ENCODE measurements at places on chromosomes 3 and 15.

- no peak for DNase-seq
Measured at GRCh38 chr15:89654301-89654761, 936 bp downstream of the KIF7 start.

GRCh38 chr3:135967867-135968266 lies 2.3 kb downstream of the PPP2R3A start:
- no peak for DNase-seq

DNA sequence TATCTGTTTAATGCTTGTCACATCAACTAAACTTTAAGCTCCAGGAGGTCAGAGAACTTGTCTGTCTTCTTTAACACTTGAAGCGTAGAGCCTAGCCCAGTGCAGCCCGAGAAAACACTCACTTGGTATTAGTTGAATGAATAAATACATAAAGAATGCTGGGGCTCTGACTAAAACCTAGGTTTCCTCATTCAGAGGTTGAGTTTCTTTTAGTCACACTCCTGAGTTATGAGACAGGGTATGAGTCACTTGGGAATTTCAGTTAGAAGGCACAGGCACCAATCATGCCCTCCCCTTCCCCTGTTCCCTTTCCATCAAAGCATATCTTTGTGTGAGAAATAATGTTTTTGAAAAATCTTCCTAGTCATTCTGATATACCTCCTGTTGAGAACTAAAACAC lies 589.8 kb upstream of the DPPA4 start:
- no peak for DNase-seq

DNA sequence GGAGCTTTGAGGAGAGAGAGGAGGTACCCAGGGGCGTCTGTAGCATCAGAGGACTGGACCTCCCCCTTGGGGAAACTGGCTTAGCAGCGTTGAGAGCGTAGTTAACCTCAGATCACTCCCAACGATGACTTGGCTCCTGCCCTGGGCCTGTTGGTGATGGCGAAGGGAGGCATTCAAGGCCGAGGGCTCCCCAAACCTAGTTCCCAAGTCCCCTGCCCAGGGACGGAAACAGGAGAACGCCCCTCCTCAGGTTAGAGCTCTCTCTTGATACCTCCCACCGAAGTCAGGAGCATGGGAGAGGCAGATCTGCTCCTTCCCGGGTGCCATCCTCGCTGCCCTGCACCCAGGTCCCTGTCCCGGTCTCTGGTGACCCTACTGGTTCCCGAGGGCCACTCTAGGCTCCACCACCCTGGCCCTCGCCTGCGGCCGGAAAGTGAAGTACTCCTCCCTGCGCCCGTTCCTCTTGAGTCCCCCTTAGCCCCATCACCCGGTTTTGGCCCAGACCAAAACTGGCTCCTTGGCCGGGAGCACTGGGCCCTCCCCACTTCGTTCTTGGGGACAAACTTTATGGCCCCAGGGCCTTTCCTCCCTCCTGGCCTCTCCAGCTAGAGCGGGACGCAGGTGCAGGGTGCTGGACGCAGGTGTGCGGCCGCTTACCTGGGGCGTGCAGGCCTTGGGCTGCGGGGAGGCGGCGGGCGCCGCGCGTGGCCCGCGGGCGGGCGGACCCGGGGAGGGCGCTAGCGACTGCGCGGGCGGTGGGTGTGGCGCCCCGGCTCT lies 2.6 kb upstream of the SKOR1 start:
- DNase-seq, result no peak

- DNase-seq, result peak; percentile 14
Measured at GRCh38 chr3:53170325-53171063, 9.5 kb downstream of the PRKCD start.

DNA sequence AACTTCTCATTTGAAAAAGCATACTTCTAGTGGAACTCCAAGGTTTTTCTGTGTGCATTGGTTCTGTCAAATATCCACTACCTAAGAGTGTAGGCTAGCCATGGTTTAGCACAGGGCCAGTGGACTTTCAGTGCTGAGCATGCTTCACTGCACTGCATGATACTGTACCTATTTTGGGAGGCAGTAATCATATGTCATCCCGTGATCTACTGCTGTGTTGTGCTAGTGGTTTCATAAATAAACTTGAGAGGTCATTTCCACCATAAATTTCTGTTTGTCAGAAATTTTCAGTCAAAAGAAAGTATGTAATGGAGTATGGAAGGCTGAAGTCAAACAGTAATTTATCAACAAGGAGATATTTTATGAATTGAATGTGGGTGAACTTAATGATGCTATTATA lies 203.6 kb downstream of the ROBO1 start:
- DNase-seq, result no peak

- DNase-seq, result no peak
Measured at GRCh38 chr15:53739651-53740050, 19.8 kb downstream of the WDR72 start.

GRCh38 chr15:68365140-68365745 lies 66.7 kb downstream of the ITGA11 start:
- DNase-seq, result no peak

DNA sequence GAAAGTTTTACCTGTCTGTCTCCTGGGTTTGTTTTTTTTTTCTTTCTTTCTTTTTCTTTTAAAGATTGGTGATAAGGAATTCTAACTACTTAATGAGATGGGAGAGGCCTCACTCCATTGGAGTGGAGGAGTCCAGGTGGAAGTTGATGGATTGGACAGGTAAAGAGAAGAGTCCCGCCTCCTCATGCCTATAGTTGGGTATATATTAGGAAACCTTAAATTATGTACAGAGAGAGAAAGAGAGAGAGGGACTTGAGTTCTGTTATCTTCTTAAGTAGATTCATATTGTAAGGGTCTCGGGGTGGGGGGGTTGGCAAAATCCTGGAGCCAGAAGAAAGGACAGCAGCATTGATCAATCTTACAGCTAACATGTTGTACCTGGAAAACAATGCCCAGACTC lies 158.2 kb downstream of the TP63 start:
- no peak for DNase-seq

- DNase-seq, result no peak
Measured at GRCh38 chr3:59821274-59821673, 771.4 kb upstream of the CFAP20DC start.

DNA sequence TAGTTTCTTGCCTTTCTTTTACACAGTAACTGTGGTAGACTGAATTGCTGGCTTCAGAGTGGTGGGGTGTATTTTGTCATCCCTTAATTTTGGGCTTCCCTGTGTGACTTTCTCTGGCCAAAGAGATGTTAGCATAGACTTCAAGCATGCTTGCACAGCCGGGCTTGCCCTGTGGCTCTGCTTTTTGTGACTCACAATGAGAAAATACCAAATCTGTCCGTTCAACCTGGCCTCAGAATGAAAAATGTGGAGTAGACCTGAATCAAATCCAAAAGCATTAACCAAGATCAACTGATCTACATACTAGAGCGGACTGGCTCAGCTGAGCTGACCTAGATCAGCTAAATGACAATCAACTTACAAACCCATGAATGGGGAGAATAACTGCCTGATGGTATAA lies 51.4 kb downstream of the PLAAT1 start:
- no peak for DNase-seq

- no peak for DNase-seq
Measured at GRCh38 chr3:111850537-111850936, 8.5 kb upstream of the PHLDB2 start.

DNA sequence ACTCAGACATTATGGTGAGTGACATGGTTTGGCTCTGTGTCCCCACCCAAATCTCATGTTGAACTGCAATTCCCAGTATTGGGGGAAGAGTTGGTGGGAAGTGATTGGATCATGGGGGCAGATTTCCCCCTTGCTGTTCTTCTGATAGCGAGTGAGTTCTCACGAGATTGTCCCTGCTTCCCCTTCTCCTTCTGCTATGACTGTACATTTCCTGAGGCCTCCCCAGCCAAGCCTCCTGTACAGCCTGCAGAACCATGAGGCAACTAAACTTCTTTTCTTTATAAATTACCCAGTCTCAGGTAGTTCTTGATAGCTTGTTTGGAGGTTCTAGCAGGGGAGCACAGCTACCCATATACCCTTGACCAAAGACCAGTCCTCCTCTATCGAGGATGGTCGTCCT lies 45.9 kb downstream of the ADAM10 start:
- no peak for DNase-seq

DNA sequence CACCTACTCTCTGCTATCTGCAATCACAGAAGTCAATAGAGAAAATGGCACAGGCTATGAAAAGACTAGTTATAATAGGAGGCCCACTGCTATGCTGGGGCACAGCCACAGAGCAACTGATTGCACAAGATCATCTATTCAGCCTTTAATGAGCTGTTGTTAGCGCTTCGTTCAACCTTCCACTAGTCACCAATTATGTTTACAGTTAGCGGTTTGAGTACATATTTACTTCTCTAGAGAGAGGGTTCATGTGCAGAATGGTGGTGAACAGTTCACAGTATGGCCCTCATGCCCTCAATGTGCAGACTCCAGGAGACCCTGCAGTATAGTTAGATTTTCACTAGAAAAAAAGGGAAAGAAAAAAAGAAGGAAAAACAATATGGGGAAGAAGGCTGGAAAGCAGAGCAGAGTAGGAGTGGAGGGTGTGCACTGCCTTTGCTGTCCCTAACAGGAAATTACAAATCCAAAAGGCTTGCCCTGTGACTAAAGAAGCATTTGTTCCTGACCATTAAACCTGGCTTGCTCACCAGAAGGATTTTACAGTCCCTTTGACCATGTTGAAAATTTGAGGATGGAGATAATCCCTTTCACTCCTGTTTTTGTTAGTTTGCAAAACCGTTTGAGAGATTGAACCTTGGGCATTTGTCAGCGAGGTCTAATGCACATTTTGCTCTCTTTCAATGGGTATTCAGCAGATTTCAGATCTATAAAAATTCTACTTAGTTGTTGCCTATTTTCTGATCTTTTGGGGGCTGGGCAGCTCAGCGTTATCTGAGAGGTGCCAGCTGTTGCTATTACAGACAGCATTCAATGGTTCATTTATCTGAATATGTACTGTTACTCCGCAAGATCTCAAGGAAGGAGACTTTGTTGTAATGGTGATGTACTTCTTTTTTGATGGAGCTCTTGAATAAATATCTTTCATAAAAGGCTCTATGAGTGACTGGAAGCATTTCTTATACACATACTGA lies 296.1 kb downstream of the LSAMP start:
- DNase-seq, result no peak

DNA sequence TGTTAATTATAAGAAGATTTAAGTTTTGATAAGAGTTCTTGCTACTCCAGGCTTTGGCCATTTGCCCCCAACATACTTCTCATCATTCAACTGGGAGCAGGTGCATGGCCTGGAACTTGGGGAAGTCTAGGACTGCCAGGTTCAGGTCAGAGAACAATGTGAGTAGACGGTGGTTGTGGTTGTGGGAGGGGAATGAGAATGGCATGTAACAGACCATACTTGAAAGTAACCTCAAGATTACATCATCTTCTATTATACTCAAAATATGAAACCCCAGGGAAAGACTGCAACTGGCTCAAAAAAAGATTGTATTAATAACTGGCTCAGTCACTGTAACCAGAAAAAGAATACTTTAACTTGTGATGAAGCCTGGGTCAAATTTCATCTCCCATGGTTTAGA lies 364.9 kb upstream of the DPPA4 start:
- DNase-seq, result no peak

- no peak for DNase-seq
Measured at GRCh38 chr15:45546789-45547188, 24.2 kb upstream of the SLC30A4 start.

- no peak for DNase-seq
Measured at GRCh38 chr3:107929088-107929487, 161.7 kb downstream of the CD47 start.

DNA sequence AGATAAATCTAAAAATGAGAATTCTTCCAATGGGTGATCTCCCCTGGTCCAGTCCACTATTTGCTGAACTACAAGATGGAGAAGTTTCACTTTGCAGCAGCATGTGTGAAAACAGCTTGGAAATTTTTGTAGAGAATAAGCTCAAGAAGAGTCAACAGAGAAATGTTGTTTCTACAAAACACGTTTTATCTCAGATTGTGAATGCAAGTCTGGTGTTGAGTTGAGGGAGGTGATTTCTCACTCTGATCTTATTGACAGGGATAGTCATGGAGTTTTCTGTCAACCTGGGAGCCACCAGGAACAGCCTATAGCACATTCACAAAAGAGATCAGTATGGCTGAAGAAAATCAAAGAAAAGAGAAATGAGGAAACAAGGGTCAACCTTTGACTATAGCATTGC lies 981.2 kb upstream of the CFAP20DC start:
- no peak for DNase-seq

DNA sequence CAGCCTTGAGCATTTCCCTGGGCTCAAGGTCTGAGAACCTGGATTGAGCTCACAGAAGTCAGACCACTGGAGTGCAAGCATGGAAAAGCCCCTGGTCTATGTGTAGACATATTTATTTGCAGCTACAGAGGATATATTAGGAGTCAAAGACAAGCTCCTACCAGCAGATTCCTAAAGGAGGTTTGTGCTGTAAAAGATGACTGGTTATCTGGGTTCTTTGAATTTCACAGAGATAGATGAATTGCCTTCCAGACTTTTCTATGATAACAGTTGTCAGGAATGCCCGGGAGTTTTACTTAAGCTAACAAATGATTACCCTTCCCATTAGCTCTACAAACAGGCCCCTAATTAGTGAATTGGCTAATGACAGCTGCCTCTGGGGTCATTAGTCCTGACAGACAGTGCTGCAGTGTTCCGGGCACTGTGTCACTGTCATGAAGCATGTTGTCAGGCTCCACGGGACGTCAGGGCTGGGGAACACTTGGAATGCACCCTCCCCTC lies 48.8 kb upstream of the PLXNA1 start:
- no peak for DNase-seq

Data from stimulated activated CD8-positive, alpha-beta memory T cell treated with anti-CD3 and anti-CD28 coated beads, Interleukin-2, amount 100 ng/mL, for 48 hours (primary cell).